Esophagus squamous epithelium (tissue), 5 donors: ENCODE measurements at places on chromosomes 7 and 10.

- no peak for DNase-seq
These were observed 95.9 kb downstream of the FANK1 start for GRCh38 chr10:125992254-125992653.

DNA sequence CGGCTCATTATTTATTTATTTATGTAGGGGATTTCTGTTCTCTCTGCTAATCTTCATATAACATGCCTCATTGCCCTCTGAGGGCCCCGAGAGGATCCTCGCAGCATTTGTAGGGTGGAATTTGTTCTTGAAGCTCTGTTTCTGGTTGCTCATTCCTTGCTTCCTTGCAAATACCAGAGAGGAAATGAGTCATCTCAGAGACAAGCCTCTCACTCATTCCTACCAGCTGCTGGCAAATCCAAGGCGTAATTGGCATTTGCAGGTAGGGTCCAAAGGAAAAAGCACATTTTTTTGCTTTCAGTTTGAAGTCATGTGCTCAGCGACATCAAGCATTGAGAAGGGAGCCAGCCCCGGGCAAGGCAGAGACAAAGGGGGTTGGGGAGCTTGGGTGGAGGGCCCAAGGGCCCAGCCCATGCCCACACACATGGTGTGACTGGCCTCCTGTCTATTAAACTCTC is 501.6 kb downstream of the GALNT17 start:
- DNase-seq = no peak

- no peak for DNase-seq
These were observed 401.3 kb downstream of the DNAJB6 start for GRCh38 chr7:157738066-157738460.

DNA sequence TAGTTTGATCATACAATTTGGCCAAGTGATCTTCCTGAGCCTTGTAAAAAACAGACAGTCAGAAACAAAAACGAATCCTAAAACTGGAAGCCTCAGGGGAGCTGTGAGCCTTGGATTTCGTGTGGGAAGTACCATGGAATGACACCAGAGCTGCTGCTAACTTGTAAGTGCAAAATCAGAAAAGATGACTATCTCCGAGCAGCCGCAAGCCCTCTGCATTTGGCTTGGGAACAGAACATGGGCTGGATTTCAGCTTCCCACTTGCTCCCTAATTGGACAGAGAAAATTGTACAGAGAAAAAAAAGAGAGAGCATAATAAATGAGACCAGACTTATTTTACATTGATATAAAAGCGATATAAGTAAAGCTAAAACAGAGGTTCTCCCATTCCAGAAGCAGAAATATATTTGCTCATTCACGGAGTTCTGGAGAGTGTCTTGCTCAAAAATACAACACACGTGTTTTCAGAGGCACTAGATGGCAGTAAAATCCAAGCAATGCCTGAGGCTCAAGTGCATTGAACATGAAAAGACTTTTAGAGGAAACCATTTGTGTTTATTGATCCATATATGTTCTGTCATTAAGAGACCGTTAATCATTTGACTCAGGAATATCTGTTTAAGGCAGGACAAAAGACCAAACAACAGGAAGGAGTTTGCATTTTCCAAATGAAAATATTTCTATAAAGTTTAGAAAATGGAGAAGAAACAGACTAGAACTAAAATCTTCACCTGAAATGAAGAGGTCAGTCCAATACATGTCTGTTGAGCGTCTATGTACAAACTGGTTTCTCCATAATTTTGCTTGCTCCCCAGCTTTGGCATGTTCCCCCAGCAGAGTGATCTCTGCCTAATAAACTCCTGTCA is 78.3 kb upstream of the SLC26A5 start:
- DNase-seq = no peak

GRCh38 chr7:83355143-83355542 is 192.5 kb upstream of the PCLO start:
- DNase-seq = no peak

GRCh38 chr10:119505131-119505551 is 37.4 kb downstream of the RGS10 start:
- DNase-seq = no peak

- no peak for DNase-seq
These were observed 88.5 kb downstream of the PAXIP1 start for GRCh38 chr7:154914308-154914995.

- DNase-seq = no peak
These were observed 75.3 kb upstream of the AASS start for GRCh38 chr7:122219253-122219865.

DNA sequence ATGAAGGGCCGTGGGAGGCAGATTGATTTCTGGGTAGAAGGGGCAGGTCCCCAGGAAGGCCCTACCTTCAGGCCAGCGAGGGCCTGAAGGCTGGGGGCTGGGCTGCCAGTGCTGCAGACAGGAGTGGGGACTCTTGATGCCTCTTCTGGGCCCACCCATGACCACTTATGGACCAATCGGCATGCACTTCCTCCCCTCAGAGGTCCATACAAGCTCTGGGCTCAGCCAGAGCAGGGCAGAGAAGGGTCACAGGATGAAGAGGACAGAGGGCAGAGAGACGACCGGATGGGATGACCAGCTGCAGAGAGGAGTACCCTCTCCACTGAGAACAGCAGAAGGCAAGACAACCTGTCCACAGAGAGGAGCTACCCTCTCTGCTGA is 120.1 kb downstream of the DYNC2I1 start:
- DNase-seq = no peak

GRCh38 chr7:157617401-157617800 is 280.6 kb downstream of the DNAJB6 start:
- DNase-seq = no peak

- no peak for DNase-seq
These were observed 45.6 kb downstream of the TPST1 start for GRCh38 chr7:66250711-66251110.

DNA sequence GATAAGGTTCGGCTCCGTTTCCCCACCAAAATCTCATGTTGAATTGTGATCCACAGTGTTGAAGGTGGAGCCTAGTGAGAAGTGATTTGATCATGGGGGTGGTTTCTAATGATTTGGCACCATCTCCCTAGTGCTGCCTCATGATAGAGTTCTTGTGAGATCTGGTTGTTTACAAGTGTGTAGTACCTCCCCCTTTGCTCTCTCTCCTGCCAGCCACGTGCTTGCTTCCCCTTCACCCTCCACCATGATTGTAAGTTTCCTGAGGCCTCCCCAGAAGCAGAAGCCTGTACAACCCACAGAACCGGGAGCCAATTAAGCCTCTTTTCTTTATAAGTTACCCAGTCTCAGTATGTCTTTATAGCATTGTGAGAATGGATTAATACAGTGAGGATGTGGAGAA is 12.1 kb upstream of the LRGUK start:
- no peak for DNase-seq

DNA sequence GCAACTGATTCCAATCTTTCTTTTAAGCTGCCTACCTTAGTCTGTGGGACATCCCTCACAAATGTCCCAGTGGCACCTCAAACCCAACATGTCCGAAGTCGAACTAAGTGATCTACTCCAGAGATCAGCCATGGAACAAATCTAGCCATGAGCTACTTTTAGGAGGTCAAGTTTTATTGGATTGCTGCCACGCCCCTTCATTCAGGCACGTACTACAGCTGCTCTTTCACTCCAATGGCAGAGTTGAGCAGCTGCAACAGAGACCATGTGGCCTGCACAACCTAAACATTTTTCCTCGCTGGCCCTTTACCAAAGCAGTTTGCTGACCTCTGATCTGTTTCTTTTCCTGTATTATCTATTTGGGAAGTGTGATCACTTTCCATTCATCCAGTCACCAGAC is 192.4 kb upstream of the CDCA7L start:
- DNase-seq = no peak

DNA sequence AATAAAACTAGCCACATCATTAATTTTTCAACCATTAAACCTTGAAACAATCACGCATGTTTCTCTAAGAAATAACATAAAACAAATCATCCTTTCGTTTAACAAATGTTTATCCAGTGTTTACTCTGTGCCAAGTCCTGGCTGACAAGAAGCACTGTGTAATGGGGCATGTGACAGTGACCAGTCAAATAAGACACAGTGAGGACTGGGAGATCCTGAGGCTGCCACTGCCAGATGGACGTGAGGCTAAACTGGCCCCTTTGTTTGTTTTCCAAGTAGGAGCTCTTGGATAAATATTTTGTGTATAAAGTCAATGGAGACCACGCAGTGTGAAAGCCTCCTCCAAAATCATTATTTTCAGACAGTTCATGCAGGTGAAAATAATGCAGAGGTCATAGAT is 626.2 kb downstream of the SUGCT start:
- DNase-seq = no peak

- DNase-seq = no peak
These were observed 59.3 kb upstream of the IL6 start for GRCh38 chr7:22667562-22668239.

DNA sequence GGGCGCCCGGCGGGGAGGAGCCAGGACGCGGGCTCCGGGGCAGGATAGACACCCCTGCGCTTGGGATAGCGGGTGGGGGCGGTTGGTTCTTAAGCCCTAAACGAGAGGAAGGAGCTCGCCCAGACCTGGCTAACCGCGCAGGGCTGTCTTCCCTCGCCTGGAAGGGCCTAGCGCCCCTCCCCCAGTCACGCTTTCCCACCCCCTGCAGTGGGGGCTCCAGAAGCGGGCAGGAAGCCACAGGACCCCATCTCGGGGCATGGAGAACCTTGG is 6.5 kb downstream of the SHH start:
- no peak for DNase-seq

GRCh38 chr7:103987451-103987850 is 2.0 kb downstream of the RELN start:
- DNase-seq = no peak

DNA sequence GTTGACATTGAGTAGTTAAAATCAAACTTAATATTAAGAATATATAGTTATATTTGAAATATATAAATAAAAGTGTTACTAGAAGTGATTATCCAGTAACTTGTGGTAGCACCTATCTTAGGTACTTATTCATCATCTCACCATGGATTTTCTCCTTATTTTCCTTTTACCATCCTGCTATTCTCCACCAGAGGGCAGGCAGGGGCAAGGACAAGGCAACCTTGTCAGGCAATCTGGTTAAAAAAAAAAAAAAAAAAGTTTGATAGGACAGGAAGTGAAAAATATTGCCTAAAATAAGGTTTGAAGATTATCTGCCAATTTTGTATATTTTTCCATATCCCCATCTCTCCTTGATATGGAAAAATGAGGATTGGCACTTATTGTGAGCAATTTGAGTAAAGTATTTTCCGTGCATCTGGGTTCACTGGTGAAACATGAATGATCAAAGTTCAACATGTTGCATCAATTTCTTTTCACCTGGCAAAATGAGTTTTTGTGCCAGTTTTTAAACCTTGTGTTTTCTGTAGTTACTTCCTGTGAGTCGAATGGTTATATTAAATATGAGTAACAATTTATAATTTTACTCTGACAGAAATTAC is 256.7 kb downstream of the AGMO start:
- no peak for DNase-seq

GRCh38 chr7:151003572-151003971 is 12.8 kb downstream of the NOS3 start:
- DNase-seq = no peak

- no peak for DNase-seq
These were observed 248.1 kb downstream of the EMX2 start for GRCh38 chr10:117790621-117791020.

- DNase-seq = no peak
These were observed 274.2 kb downstream of the ELMO1 start for GRCh38 chr7:37174460-37174859.

- no peak for DNase-seq
These were observed 98.4 kb downstream of the GNAT3 start for GRCh38 chr7:80413383-80413945.

DNA sequence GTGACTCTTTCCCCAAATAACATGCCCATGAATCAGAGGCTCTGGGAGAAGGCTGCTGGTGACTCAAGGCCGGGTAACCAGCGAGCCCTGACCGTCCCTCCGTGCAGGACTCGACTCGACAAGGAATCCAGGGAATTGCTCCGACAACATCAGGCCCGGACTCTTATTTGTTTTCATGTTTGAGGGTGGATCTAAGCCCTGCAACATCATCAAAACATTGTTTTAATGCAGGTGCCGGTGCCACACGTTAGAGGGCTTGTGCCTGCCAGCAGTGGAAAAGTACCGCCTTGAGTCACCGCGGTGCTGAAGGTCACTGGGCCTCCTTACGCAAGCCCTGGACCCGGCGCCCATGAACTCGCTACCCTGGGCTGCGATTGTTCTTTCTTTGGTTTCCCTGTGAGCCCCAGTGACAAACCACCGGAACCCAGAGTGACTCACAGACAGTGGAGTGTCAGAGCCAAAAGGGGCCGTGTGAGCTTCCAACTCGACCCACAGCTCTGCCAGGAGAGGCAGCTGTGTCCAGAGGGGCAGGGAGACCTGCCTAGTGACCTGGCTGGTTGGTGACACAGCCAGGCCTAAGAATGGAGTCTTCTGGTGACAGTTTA is 139.4 kb upstream of the SHH start:
- no peak for DNase-seq

GRCh38 chr7:37441386-37441760 is 7.3 kb downstream of the ELMO1 start:
- DNase-seq = no peak

DNA sequence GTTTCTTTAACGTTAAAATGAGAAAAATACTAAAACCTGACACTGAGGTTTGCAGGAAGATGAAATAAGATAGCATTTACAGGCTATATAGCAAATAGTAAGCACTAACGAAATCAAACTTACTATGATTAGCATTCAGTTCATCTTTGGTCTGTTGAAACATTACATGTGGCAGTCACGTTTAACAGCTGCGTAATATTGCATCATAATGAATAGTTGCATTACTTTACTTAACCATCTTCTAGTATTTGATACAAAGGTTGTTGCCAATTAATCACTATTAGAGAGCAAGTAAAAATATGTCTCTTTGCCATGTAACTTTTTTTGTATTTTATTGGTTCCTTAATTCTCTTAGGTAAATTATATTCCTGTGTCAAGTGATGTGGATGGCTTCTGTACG is 131.8 kb upstream of the GHITM start:
- no peak for DNase-seq

GRCh38 chr7:2725178-2726105 is 37.4 kb downstream of the AMZ1 start:
- DNase-seq = no peak

- DNase-seq = no peak
These were observed 20.7 kb downstream of the PDGFA start for GRCh38 chr7:498678-499641.

GRCh38 chr7:132930881-132931280 is 151.0 kb downstream of the CHCHD3 start:
- no peak for DNase-seq

DNA sequence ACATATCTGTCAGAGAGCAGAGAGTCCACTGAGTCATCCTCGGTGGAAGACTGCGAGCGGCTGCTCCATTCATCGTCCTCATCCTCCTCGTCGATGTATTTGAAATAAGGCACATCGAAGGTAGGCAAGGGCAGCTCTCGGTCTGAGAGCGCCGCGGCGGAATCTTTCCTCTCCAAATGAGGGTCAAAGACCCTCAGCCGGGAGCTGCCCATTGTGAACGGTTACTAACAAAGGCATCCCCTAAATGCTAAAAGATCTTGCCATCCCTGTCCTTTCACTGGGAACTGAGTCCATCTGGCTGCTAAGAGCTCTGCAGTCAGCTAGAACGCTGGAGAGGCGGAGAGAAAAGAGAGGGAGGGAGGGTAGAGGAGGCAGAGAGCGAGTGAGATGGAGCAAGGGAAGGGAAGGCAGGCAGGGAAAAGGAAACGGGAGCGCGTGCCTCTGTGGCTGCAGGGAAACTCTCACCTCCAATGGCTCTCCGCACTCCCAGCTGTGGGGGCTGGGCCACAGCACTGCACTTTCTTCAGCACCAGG is 163.4 kb downstream of the RAPGEF5 start:
- no peak for DNase-seq
